ENCODE measurements at places on chromosomes 6 and 20. TPM values are rescaled to one million over a fixed set of nuclear protein-coding genes. Genes with fewer than 3 reads are reported as not detected.

Gene ARHGAP18
- 15.6 TPM for total RNA-seq

Gene SLC39A7
- total RNA-seq = 140 TPM

Gene CHRNA4
- total RNA-seq = 0.11 TPM

Gene GTSF1L
- total RNA-seq = not detected

Gene TAAR1
- not detected for total RNA-seq

Gene ADGRG6
- total RNA-seq = 98.7 TPM

Gene FAM83D
- 86.3 TPM for total RNA-seq

Gene RNF39
- total RNA-seq = 0.23 TPM

- no peak for DNase-seq
- no peaks in the 10 kb centered on the region for H3K36me3 ChIP-seq
- H3K27ac ChIP-seq = no peak overlapping the region
Measured at GRCh38 chr20:15860850-15861249, 712.4 kb downstream of the KIF16B start.

- H3K27ac ChIP-seq = no peak overlapping the region
- H3K4me1 ChIP-seq = peaks cover 4% of the 10 kb centered on the region
- no peak overlapping the region for H3K4me3 ChIP-seq
Measured at GRCh38 chr20:63328026-63328700, 33.0 kb downstream of the CHRNA4 start.

DNA sequence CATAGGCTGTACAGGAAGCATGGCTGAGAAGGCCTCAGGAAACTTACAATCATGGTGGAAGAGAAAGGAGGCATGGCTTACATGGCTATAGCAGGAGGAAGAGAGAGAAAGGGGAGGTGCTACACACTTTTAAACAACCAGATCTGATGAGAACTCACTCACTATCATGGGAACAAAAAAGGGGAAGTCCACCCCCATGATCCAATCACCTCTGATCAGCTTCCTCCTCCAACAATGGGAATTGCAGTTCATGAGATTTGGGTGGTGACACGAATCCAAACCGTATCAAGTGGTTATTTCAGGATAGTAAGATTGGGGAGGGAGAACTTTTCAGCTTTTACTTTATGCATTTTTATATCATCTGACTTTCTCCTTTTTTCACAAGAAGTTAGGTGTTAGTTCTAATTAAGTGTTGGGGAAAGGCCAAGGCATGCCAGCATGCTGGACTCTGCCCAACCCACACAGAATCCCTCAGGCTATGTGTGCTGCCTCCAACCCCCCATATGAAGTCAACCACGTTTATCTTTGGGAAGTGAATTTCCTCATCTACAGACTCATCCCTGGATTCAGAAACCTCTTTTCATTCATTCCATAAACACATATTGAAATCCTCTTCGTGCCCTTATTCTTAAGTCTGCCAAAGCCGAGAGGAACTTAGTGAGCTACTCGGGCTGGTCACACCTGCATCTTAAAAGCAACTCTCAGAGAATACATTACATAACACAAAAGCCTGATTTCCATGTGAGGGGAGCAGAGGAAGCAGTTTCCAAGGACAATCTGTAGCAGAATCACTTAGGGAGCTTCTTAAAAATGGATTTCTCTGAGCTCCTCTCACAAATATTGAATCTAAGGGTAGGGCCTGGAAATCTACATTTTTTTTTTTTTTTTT, 16.7 kb upstream of the CLIC5 start:
- no peak for DNase-seq
- H3K27me3 ChIP-seq = no peaks in the 10 kb centered on the region
- H3K4me1 ChIP-seq = no peaks in the 10 kb centered on the region
- no peak overlapping the region for H3K4me3 ChIP-seq
- no peaks in the 10 kb centered on the region for H3K36me3 ChIP-seq
- H3K27ac ChIP-seq = no peak overlapping the region

- peak overlapping the region; percentile 68 for H3K27ac ChIP-seq
- peaks cover 6% of the 10 kb centered on the region for H3K36me3 ChIP-seq
Measured at GRCh38 chr6:137874204-137875057, 7.4 kb downstream of the TNFAIP3 start.

DNA sequence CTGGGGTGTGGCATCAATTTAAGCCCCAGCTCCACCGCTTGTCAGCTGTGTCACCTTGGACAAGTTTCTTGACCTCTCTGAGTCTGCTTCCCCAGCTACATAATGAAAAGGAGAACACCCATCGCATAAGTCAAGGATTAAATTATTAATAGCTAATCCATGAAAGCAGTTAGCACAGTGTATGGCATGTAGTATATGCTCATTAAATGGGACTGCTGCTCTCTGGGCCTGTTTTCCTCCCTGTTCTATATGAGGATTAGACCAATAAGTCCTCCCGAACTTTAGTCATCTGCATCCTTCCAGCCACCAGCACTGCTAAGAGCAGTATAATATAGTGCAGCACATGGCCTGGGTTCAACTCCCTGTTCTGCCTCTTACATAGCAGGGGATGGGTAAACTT, 19.7 kb downstream of the ETV7 start:
- DNase-seq = no peak
- H3K4me3 ChIP-seq = no peak overlapping the region
- H3K27me3 ChIP-seq = no peaks in the 10 kb centered on the region
- peaks cover 10% of the 10 kb centered on the region for H3K4me1 ChIP-seq

- H3K27ac ChIP-seq = no peak overlapping the region
- peaks cover 3% of the 10 kb centered on the region for H3K36me3 ChIP-seq
- H3K27me3 ChIP-seq = no peaks in the 10 kb centered on the region
- DNase-seq = no peak
Measured at GRCh38 chr6:143806282-143807102, 36.6 kb upstream of the LTV1 start.

GRCh38 chr20:3871550-3872265, 17.5 kb upstream of the PANK2 start:
- H3K4me3 ChIP-seq = no peak overlapping the region
- H3K27ac ChIP-seq = peak overlapping the region; percentile 25
- H3K36me3 ChIP-seq = no peaks in the 10 kb centered on the region
- H3K4me1 ChIP-seq = peaks cover 9% of the 10 kb centered on the region

GRCh38 chr6:39778581-39779255, 13.5 kb upstream of the DAAM2 start:
- no peak overlapping the region for H3K27ac ChIP-seq
- H3K4me1 ChIP-seq = no peaks in the 10 kb centered on the region
- no peaks in the 10 kb centered on the region for H3K36me3 ChIP-seq
- H3K4me3 ChIP-seq = no peak overlapping the region
- no peaks in the 10 kb centered on the region for H3K27me3 ChIP-seq
- no peak for DNase-seq

DNA sequence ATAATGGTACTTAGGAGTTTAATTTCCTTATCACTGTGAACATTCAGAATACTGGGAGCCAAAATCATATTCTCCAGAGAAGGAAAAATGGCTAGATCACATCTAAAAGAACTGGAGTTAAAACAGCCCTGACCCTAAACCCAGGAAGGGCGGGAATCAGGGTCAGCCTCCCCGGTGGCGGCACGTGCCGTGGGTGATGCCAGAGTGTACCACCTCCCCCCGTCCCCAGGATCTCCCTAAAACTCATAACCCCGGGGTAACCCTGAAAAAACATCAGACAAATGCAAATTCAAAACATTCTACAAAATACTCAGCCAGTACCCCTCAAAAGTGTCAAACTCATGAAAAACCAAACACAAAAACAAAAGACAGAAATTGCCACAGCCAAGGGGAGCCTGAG, 148.3 kb downstream of the DLL1 start:
- no peak for DNase-seq
- no peak overlapping the region for H3K4me3 ChIP-seq
- H3K27me3 ChIP-seq = no peaks in the 10 kb centered on the region
- no peaks in the 10 kb centered on the region for H3K4me1 ChIP-seq
- H3K36me3 ChIP-seq = no peaks in the 10 kb centered on the region

DNA sequence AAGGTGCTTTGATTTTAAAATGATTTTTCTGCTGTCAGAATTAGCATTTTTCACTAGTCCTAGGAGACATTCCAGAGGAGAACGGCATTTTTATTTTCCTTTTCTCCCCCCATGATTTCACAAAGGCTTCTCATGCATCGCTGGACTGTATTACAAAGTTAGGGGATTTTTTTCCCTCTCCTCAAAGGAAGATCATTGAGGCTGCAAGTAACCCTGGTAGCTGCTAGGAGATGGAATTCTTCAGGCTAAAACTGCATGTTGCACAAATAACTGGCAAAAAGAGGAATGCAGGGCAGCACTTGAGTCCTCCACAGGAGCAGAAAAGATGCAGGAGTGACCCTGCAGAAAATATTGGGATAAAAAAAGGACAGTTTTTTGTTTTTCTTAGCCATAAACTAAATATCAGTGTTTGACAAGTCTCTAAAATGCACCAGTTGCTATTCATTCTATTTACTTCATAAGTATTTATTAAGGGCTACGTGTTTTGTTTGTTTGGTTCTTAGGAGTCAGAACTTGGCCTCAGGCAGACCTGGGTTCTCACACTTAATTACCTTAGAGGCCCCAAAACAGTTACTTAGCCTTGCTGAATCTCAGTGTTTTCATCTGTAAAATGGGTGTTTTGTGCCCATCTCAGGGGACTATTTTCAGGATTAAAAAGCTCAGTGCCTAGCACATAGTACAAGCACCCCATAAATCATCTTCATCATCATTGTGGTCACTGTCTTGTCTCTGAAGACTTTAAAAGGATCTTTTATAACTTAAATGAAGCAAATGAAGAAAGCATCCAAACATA, 144.5 kb upstream of the ID4 start:
- H3K36me3 ChIP-seq = no peaks in the 10 kb centered on the region
- H3K27ac ChIP-seq = no peak overlapping the region

DNA sequence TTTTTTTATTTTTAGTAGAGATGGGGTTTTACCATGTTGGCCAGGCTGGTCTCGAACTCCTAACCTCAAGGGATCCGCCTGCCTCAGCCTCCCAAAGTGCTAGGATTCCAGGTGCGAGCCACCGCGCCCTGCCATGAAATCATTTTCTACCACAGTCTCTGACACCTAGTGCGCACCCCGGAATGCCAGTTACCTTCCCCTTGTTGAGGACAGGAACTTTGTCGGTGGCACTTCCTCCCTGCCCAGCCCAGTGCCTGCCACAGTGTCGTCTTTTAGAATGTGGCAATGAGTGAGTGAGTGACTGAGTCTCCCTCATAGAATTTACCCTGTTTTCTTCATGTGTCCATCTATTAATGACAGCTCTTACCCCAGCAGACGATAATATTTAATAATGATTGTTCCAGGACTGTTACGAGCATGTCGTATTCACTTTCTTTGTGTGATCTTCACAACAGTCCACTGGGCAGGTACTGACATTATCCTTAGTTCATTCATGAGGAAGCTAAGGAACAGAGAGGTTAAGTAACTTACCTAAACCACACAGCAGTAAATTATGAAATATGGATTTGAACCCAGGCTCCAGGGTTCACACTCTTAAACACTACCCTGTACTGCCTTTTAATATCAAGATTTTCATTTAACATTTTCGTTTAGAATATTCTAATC, 1.8 kb downstream of the OSBPL2 start:
- H3K36me3 ChIP-seq = peaks cover 5% of the 10 kb centered on the region
- H3K27ac ChIP-seq = no peak overlapping the region
- H3K4me3 ChIP-seq = no peak overlapping the region
- H3K4me1 ChIP-seq = peaks cover 11% of the 10 kb centered on the region
- no peaks in the 10 kb centered on the region for H3K27me3 ChIP-seq

DNA sequence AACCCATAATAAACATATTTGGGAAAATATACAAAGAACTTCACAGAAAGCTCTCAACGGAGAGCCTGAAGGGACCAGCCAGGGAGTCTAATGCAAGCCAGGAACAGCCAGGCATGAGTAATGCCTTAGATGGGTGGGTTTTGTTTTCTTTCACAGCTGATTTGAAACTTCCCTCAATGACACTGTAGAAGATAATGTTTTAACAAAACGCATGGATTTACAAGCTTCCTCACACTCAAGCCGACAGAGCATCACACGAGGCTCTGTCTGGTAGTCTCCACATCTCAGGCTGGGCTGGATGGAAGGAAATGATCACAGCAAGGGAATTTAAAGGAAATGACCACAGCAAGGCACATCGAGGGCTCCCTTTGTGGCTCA, 113.9 kb downstream of the GMPR start:
- no peak for DNase-seq
- no peaks in the 10 kb centered on the region for H3K36me3 ChIP-seq
- no peaks in the 10 kb centered on the region for H3K4me1 ChIP-seq
- no peak overlapping the region for H3K4me3 ChIP-seq
- H3K27me3 ChIP-seq = no peaks in the 10 kb centered on the region

DNA sequence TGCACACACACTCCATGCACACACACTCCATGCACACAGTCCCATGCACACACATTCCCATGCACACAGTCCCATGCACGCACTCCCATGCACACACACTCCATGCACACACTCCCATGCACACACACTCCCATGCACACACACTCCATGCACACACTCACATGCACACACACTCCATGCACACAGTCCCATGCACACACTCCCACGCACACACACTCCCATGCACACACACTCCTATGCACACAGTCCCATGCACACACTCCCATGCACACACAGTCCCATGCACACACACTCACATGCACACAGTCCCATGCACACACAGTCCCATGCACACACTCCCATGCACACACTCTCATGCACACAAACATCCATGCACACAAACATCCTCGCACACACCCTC, 168.4 kb downstream of the TTLL2 start:
- no peaks in the 10 kb centered on the region for H3K36me3 ChIP-seq
- H3K4me3 ChIP-seq = no peak overlapping the region
- H3K27me3 ChIP-seq = no peaks in the 10 kb centered on the region
- H3K4me1 ChIP-seq = peaks cover 22% of the 10 kb centered on the region
- no peak overlapping the region for H3K27ac ChIP-seq

GRCh38 chr6:146594495-146594894, 4.3 kb upstream of the ADGB start:
- H3K27ac ChIP-seq = no peak overlapping the region
- DNase-seq = no peak
- H3K36me3 ChIP-seq = no peaks in the 10 kb centered on the region

- no peak for DNase-seq
- no peak overlapping the region for H3K4me3 ChIP-seq
- H3K27me3 ChIP-seq = no peaks in the 10 kb centered on the region
- H3K4me1 ChIP-seq = no peaks in the 10 kb centered on the region
Measured at GRCh38 chr6:34580707-34581560, 24.8 kb upstream of the SPDEF start.

- peaks cover 57% of the 10 kb centered on the region for H3K4me1 ChIP-seq
- H3K27me3 ChIP-seq = no peaks in the 10 kb centered on the region
- peak; percentile 98 for DNase-seq
- no peak overlapping the region for H3K4me3 ChIP-seq
Measured at GRCh38 chr20:32227306-32227705, 19.6 kb downstream of the POFUT1 start.

DNA sequence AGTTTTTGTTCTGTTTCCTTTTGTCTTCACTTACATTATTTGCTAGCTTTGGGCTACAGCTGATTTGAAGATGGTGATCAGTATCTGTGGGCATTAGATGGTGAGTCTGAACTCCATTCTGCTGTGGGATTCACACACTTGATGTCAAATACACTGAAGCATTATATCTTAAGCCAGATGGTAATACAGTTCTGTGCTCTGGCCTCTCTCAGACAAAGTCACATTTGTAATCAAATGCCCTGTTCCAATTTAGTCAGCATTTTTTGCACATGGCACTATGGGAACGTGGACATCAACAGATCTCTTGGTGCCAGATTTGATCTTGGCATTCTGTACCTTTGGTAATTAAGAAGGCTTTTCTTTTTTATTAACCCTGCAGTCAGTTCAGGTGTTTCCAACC, 56.0 kb downstream of the SASH1 start:
- H3K4me3 ChIP-seq = no peak overlapping the region
- DNase-seq = no peak
- no peaks in the 10 kb centered on the region for H3K36me3 ChIP-seq
- peaks cover 24% of the 10 kb centered on the region for H3K4me1 ChIP-seq

- DNase-seq = no peak
- no peak overlapping the region for H3K27ac ChIP-seq
- peaks cover 55% of the 10 kb centered on the region for H3K4me1 ChIP-seq
- H3K27me3 ChIP-seq = no peaks in the 10 kb centered on the region
- H3K36me3 ChIP-seq = no peaks in the 10 kb centered on the region
- H3K4me3 ChIP-seq = no peak overlapping the region
Measured at GRCh38 chr6:157537556-157537955, 156.6 kb downstream of the ZDHHC14 start.
